NCI-H187 treated with DMSO at 0.1 percent for 48 hours (cell line): ENCODE measurements at places on chromosomes 11 and 22.

DNA sequence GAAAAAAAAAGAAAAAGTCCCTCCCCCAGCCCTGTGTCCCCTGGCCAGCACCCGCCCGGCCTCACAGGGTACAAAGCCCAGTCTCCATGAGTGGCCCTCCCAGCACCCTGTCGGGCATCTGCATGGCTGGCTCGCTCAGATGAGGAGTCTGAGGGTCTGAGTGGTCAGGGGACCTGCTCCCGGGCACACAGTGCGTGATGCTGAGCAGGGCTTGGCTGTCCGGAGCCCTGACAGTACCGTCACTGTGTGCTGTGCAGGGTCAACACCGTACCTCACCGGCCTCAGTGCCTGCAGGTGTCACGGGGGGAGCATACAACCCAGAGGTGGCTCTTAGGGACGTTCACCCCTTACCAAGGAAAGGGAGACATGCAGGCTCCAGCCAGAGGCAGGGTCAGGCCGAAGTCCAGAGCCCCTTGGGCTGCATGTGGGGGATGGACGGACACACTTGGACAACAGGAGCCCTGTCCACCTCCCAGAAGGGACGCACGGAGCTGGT lies 3.6 kb upstream of the PLXNB2 start:
- DNase-seq: no peak

DNA sequence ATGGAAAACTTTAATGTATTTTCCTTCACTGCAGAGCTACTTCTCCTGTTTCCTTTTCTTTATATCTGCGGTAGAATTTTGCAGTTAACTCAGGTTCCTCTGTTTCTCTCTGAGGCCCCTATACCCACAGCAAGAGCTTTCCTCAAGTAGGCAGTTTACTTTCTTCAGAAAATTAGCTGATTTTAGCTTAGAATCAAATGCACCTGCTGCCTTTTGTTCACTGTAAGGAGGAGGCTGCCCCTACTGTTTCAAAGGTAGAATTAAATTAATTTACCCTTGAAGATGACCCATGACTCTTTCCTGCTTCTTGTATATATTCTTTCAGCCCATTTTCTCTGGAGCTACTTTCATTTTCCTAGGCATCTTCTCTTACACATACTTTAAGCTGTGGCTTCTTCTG lies 68.7 kb upstream of the GDPD4 start:
- no peak for DNase-seq

- no peak for DNase-seq
Measured at GRCh38 chr22:48760481-48761390, 1066.9 kb downstream of the BRD1 start.

GRCh38 chr22:17501679-17502285 lies 61.5 kb upstream of the SLC25A18 start:
- peak; percentile 1 for DNase-seq

GRCh38 chr11:96524475-96524874 lies 134.7 kb downstream of the JRKL start:
- DNase-seq: no peak

GRCh38 chr22:46609724-46610201 lies 10.4 kb upstream of the GRAMD4 start:
- no peak for DNase-seq

DNA sequence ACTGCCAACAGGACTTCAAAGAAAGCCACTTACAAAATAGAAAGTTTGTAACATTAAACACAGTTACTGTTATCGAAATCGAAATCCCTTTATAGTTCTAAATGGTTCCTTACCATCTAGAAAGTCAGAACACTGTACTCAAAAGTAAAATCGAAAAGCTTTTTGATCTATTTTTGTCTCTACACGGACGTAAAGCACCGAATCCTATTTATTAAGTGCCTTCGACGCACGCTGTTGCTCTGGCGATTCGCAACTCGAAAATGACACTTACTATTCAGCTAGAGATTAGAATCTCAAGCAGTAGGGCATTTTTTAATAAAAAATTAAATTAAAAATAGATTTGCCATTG lies 78.3 kb downstream of the LARGE1 start:
- DNase-seq: no peak

DNA sequence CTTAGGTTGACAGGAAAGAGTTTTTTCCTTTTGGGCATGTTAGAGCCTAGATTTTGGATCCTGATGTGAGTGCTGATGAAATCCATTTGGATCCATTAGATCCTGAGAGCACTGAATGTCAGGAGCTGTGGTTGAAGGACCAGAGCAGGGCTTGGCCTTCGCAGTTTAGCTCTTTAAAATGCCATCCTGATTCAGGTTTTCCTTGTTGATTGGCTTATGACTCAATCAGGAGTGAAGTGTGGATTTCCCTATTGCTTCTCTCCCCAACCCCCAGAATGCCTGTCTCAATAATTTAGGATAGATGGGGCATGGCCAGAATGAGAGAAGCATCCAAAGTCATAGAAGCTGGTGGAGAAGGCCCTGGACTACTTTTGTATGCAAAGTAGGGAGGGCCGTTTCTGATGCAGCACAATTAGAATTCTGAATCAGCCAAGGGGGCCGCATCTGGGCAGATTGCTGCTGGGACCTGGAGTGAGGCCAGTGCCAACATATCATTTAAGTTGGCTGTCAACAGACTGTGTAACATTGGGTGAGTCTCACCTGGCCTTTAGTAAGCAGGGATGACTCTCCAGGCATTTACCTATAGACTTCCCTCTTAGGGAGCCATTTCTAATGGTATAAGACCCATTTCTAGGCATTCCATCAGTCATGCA lies 80.5 kb downstream of the TEAD1 start:
- DNase-seq: no peak

DNA sequence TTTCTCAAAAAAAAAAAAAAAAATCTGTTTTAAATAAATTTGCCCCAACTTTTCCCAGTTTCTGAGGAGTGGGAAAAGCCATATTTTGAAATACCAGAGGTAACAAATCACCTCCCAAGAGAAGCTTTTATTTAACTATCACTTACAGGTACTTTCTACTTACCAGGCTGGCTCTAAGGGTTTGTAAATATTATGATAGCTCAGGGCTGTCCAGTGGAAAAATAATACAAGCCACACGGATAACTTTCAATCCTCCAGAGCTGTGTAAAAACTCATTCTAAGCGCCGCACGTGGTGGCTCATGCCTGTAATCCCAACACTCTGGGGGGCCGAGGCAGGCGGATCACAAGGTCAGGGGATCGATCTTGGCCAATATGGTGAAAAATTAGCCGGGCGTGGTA lies 5.6 kb upstream of the SEC14L4 start:
- DNase-seq: no peak

- DNase-seq: no peak
Measured at GRCh38 chr11:4459500-4459899, 10.4 kb downstream of the OR52K2 start.

GRCh38 chr11:74460065-74460464 lies 7.3 kb downstream of the KCNE3 start:
- DNase-seq: no peak

GRCh38 chr11:68302670-68303069 lies 9.7 kb upstream of the LRP5 start:
- DNase-seq: no peak

DNA sequence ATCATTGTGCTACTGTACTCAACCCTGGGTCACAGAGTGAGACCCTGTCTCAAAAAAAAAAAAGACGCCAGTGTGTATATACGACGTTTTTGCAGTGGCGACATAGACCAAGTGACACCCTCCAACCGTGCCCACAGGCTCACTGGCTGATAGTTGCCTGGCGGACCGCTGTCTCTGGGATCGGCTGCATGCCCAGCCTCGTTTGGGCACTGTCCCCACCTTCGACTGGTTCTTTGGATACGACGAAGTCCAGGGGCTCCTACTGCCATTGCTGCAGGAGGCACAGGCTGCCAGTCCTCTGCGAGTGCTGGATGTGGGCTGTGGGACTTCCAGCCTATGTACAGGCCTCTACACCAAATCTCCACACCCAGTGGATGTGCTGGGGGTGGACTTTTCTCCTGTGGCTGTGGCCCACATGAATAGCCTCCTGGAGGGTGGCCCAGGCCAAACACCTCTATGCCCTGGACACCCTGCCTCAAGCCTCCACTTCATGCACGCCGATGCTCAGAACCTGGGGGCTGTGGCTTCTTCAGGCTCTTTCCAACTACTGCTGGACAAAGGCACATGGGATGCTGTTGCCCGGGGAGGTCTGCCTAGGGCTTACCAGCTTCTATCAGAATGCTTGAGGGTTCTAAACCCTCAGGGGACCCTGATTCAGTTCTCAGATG lies 1.3 kb downstream of the CSKMT start:
- no peak for DNase-seq

- no peak for DNase-seq
Measured at GRCh38 chr22:29713156-29713727, 6.6 kb upstream of the CABP7 start.

DNA sequence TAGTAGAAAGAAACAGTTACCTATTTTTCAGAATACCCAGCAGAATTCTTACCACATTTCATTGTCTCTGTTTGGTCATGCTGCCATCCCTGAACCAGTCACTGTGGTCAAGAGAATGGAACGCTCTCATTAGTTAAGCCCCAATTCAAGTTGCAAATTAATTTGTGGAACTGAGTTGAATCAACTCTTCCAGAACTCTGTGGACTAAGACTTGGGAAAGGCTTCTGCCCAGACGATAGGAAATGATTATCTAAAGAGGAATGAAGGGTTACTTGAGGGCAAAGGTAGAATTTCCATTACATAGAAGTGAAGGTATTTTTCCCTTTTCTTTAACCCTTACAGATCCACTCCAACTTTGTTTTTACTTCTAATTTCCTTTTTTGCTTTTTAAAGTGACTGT lies 286.4 kb downstream of the DYNC2H1 start:
- DNase-seq: no peak

GRCh38 chr11:69466039-69466438 lies 15.4 kb upstream of the LINC01488 start:
- DNase-seq: no peak

DNA sequence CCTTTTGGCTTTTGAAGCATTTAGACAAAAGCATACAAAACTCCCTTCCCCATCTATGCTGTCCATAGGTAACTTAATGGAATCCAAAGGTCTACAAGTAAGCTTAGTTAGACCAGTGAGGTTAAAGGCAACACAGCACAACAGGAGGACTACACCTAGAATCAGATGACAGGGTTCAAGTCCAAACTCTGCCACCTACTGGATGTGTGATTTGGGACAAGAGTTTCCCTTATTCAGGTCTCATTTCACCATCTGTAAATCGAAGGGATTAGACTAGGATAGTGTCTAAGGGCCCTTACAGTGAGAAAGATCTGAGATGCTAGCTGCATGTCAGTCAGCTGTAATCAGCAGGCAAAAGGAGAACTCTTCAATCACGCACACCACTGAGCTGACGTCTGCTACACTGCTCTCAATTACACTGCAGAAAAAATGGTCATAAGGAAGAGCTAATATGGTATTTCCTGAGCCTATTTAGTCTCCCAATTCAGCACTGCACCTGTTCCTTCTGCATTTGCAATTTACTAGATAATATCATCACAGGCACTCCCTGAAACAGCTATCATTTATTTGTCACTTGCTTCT lies 82.2 kb downstream of the SERGEF start:
- no peak for DNase-seq

- no peak for DNase-seq
Measured at GRCh38 chr11:78698612-78699011, 123.9 kb upstream of the NARS2 start.
